ENCODE measurements at places on chromosomes 1 and 21.
A peak's percentile ranks its signal among the peaks of the same experiment; 100 is the strongest.

GRCh38 chr1:221573756-221574155 is 168.1 kb downstream of the DUSP10 start:
- no peak for DNase-seq

- peak; percentile 26 for DNase-seq
Observed at GRCh38 chr1:236280438-236281197, 1.1 kb downstream of the ERO1B start.

GRCh38 chr21:41784456-41785102 is 17.7 kb upstream of the RIPK4 start:
- DNase-seq = no peak

DNA sequence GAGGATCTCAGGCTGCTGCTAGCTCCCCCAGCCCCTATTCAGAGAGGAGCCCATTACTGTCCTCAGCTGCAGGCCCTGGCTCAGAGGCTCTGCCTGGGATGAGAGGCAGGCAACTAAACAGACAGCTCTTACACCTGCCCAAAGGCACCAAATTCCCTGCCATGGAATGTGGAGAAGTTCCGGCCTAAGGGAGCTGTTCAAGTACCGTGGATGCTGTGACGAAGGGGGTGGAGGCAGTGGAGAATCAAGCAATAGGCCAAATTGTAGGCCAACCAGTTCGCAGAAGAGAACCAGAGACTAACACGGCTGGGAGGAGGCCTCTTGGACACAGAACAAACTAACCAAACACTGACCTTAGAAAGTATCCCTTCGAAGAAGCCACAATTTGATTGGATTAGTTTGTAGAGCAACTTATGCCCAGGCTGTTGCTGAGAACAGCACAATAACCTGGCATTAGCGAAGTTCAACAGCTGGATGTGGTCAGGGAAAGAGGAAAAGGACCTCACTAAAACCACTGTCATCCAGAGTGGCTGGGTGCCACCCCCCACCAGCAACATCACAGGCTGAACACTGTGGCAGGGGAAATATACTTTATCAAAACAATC is 3.6 kb downstream of the C1orf174 start:
- peak; percentile 45 for DNase-seq

- no peak for DNase-seq
Observed at GRCh38 chr1:177705839-177706238, 264.0 kb downstream of the SEC16B start.

GRCh38 chr1:217525773-217526490 is 105.0 kb downstream of the GPATCH2 start:
- no peak for DNase-seq

- DNase-seq = no peak
Observed at GRCh38 chr1:6971699-6972098, 186.4 kb downstream of the CAMTA1 start.

GRCh38 chr1:163472651-163473248 is 151.0 kb downstream of the NUF2 start:
- DNase-seq = no peak

DNA sequence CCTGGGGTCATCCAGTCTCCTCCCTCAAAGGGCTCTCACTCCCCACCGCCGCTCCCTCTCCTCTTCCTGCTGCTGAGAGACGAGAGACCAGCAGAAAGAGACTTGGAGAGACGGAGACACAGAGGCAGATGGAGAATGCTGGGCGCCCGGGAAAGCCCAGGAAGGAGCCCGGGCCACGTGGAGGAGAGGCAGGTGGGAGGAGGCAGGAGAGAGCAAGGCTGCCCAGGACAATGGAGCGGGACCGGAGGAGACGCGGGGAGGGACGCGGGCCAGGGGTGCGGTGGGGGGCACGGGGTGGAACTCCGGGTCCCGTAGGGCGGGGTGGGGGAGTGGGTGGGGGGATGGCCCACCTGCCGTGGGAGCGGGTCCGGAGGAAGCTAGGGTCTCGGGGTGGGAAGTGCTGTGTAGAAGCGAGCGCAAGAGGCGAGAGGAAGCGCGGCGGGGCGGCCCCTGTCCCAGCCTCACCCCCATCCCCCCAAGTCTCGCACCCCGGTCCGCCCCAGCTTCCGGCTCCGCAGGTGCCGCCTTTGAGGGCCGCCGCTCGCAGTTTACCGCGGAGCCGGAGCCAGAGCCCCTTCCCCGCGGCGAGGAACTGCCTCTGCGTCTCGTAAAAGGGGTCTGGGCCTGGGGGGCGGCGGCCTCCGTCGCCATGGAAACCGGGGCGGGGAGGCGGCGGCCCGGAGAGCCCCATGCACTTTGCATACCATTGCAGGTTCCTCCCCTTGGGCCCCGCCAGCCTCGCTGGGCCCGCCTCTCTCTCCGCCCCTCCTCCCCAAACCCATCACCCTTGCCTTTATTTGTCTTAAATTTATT is 11.7 kb upstream of the EPHA2 start:
- DNase-seq = peak; percentile 99

DNA sequence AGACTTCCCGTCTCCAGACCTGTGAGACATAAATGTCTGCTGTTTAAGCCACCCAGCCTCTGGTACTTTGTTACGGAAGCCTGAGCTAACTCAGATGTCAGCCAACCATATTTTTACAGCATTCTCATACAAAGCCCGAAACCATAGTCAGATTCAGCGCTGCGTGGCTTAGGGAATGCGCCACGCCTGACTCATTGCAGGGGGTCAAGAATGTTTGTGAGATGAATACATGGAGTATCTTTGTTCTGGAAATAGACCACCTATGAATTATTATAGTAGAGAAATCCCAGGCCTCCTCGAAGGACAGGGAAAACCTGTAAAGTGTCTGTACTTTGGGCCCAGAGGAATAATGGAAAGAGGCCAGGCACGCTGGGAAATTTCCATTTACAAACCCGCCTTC is 434.8 kb downstream of the CAMTA1 start:
- no peak for DNase-seq

DNA sequence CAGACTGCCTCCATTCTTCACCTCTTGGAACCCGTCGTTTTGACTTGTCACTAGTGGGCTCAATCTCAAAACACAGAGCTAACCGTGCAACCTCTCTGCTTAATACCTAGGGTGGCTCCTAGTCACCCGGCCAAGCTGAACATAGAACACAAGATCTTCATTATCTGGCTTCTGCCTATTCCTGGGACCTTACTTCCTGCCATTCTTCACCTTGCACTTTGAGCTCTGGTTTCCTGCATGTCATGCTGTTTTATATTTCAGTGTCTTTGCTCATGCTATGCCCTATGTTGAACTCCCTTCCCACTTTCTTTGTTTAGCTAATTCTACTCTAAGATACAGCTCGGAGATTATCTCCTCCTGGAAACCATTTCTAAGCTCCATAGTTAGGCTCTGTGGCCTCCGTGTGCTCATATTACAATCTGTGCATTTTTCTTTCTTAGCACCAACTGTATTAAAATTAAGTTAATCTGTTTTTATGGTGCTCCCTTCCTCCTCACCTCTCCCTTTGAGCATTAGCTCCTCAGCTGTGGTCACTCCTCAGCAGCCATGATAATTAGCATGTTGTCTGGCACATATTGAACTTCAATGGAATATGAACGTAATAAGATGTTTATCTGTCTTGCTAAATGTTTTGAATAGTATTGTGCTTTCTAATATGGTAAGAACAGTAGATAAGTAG is 13.1 kb downstream of the GPSM2 start:
- DNase-seq = peak; percentile 32

DNA sequence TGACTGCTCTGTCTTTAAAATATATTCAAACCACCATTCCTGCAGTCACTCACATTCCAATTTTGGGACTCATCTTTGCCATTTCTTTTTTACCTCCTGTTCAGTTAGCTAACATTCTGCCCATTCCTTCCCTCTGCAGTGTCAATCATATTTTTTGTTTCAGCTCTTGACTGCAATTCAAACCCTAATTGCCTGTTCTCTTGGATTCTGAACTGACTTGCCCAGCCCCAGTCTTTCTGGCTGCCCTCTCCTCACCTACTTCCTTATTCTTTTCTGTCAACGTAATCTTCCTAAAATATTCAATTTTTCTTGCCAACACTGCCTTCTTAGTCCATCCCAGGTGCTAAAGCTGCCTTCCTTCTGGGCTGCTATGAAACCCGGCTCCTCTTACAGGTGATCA is 6.1 kb downstream of the PRDM2 start:
- no peak for DNase-seq

DNA sequence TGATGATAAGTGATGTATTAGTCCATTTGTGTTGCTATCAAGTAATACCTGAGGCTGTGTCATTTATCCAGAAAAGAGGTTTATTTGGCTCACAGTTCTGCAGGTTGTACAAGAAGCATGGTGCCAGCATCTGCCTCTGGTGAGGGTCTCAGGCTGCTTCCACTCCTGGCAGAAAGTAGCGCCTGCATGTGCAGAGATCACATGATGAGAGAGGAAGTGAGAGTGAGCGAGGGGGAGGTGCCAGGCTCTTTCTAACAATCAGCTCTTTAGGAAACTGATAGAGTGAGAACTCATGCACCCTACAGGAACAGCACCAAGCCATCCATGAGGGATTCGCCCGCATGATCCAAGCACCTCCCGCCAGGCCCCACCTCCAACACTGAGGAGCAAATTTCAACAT is 2.2 kb upstream of the FHAD1 start:
- peak; percentile 43 for DNase-seq

DNA sequence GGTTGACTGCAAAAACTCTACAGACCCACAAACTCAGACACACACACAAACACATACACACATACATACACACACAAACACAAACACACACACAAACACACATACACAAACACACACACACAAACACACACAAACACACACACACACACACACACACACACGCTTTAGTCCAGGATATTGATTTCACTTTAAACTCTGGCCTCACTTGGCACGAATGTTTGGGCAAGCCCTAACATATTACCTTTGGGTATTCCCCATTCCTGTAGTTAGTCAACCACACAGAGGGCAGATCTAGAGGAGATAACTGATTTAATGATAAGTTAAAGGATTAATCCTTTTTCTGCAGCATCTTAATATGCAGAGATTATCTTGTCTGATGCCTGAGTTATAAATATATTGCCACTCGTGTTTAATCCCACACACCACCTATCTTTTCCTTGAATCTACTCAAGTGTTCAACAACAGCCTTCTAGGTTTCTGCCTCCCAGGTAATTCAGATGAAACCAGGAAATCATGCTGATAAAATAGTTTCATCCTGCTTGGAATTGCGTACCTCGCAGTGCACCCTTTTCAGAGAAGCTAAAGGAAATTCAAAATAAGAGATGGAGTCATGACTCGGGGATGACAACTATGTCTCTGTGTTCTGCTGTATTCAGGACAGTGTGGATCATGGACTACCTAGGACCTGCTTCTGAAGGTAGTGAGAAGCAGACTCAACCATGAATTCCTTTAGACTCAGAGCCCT is 14.5 kb upstream of the RUNX1 start:
- DNase-seq = no peak

DNA sequence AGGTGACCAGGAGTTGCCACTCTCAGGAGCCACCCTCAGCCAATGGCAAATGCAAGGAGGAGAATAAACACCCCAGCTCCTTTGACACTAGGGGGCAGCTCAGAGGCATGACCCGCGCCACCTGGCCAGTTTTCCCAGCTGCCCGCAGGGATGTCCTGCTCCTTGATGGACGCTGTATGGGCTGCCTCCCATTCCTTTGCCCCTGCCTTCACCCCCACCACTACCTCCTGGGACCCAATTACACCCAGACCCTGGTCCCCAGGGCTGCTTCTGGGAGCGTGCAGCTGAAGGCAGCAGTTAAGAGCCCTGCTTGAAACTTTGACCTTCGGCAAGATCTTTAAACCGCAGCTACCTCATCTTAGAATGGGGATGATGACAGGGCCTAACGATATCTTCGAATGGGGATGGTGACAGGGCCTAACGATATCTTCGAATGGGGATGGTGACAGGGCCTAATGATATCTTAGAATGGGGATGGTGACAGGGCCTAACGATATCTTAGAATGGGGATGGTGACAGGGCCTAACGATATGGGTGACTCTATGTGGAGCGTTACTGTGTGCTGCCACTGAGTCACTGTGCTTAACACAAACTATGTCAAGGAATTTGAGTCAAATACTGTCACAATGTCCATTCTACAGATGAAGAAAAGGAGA is 163.0 kb upstream of the KAZN start:
- peak; percentile 70 for DNase-seq

GRCh38 chr21:44334329-44335030 is 4.7 kb downstream of the CFAP410 start:
- DNase-seq = no peak

GRCh38 chr1:181061891-181062835 is 26.3 kb upstream of the IER5 start:
- DNase-seq = no peak

GRCh38 chr1:48089356-48089891 is 92.2 kb upstream of the TRABD2B start:
- no peak for DNase-seq

GRCh38 chr1:230857822-230858221 is 10.5 kb downstream of the C1orf198 start:
- DNase-seq = no peak

- DNase-seq = no peak
Observed at GRCh38 chr1:15382601-15383518, 26.8 kb upstream of the EFHD2 start.

GRCh38 chr1:18727956-18728355 is 97.3 kb downstream of the PAX7 start:
- DNase-seq = no peak

DNA sequence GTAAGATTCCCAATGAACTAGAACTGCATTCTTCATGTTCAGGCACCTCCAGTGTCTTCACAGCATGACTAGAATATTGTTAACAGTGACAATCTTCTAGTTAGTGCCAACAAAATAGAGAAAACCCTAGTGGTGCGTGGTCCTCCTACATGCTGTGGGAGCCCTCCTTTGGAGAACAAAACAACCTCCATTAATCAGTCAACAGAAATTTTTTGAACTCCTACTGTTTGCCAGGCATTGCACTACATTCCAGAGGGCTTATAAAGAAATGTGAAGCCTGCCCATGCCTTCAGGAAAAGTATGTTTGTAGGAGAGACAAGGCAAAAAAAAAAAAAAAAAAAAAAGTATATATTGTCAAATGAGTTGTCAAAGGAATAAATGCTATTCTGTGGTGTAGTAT is 252.7 kb downstream of the LRRC40 start:
- no peak for DNase-seq
